ENCODE measurements at places on chromosomes 3 and 15. TPM values are rescaled to one million over a fixed set of nuclear protein-coding genes. Genes with fewer than 3 reads are reported as not detected.
A peak's percentile ranks its signal among the peaks of the same experiment; 100 is the strongest.

ZNF717 gene
- total RNA-seq = 6.7 TPM

NKIRAS1 gene
- total RNA-seq = 3.9 TPM

SPATA12 gene
- not detected for total RNA-seq

SEMA7A gene
- total RNA-seq = 3.1 TPM

TAGLN3 gene
- total RNA-seq = not detected

EEF1AKMT4 gene
- total RNA-seq = 0.37 TPM

CASR gene
- not detected for total RNA-seq

HES1 gene
- 1.1 TPM for total RNA-seq

CFAP100 gene
- total RNA-seq = not detected

FBXW12 gene
- not detected for total RNA-seq

ADGRG7 gene
- not detected for total RNA-seq

C3orf70 gene
- not detected for total RNA-seq

GOLGA8Q gene
- total RNA-seq = 2.1 TPM

NCBP2 gene
- 48.4 TPM for total RNA-seq

- no peak for DNase-seq
Observed at GRCh38 chr3:186217820-186218164, 108.9 kb upstream of the ETV5 start.

GRCh38 chr3:56790016-56790821 is 11.5 kb downstream of the ARHGEF3 start:
- no peak for DNase-seq

- no peak for DNase-seq
Observed at GRCh38 chr3:186361246-186361761, 730 bp downstream of the DGKG start.

DNA sequence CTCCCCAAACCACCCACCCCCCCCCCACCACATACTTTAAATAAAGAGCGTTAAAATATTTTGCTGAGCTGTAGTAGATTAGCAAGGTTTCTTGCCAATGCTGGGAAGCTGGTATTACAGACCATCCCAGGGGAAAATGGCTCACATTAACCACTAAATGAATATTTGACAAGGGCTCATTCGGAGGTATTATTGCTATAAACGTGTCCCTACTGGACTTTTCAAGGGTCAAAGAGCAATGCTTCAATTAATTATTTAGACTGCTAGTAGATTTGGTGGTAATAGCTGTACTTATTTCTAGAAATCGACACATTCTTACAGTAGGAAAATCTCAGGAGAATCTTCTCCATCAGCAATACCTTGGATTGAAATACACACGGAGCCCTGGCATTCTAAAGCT is 5.2 kb downstream of the SOX2 start:
- no peak for DNase-seq

GRCh38 chr3:190456770-190457169 is 7.1 kb upstream of the TMEM207 start:
- DNase-seq = no peak

GRCh38 chr3:74091204-74091603 is 466.5 kb upstream of the PDZRN3 start:
- no peak for DNase-seq

GRCh38 chr3:14235912-14236295 is 57.3 kb downstream of the LSM3 start:
- no peak for DNase-seq

- no peak for DNase-seq
Observed at GRCh38 chr3:59069838-59070237, 20.0 kb upstream of the CFAP20DC start.

GRCh38 chr15:68315495-68316031 is 38.0 kb downstream of the FEM1B start:
- no peak for DNase-seq

GRCh38 chr15:80742081-80742480 is 37.1 kb upstream of the CEMIP start:
- no peak for DNase-seq

GRCh38 chr3:42764561-42765295 is 8.3 kb downstream of the CCDC13 start:
- no peak for DNase-seq

GRCh38 chr15:67042551-67043142 is 22.8 kb upstream of the SMAD3 start:
- no peak for DNase-seq

- no peak for DNase-seq
Observed at GRCh38 chr3:160992712-160993111, 112.4 kb downstream of the B3GALNT1 start.

DNA sequence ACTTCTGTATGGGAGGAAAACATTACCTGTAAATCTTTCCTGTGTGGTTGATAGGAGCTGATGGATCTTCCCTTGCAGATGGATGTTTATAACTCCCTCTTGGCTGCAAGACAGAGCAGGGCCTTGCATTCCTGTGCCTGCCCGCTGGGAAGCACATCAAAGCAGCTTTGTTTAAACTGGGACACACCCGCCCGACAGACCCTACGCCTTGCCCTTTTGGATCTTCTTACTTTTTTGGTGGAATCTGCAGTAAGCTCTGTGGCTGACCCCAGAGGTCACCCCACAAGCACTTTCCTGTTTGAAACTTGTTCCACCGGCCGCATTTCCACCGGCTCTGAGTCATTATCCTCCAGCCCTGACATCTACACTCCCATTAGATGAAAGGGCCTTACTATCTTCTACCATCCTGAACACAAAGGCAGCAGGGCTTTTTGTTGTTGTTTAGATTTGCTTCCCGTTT is 244.1 kb upstream of the STT3B start:
- DNase-seq = no peak

DNA sequence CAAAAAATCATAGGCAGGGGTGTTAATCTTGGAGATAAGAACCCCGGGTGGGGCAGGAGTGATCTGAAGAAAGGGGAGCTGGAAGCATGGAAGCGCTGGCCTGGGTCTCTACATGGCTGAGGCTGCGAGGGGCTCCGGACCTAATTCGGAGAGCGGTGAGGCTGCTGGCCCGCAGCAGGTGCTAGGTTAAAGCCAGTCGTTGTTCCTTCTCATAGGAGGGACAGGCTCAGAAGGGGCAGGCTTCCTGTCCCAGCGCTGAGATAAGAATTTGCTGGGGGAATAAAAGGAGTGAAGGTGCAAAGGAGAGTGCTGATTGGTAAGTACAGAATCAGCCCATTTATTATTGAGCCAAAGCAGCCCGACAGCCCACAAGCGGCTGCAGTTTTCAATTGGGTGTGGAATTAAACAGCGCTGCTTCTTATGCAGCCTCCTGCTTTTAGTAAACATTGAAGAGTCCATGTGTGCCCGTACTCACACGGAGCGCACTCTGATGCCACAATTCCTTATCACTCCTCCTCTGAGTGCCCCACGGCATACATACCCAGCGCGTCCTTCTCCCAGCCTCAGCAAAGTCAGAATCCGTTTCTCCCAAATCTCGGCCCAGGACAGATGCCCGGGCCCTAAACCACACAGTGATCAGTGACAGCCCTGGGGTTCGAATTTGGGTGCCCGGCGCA is 17.1 kb downstream of the CHST13 start:
- no peak for DNase-seq

DNA sequence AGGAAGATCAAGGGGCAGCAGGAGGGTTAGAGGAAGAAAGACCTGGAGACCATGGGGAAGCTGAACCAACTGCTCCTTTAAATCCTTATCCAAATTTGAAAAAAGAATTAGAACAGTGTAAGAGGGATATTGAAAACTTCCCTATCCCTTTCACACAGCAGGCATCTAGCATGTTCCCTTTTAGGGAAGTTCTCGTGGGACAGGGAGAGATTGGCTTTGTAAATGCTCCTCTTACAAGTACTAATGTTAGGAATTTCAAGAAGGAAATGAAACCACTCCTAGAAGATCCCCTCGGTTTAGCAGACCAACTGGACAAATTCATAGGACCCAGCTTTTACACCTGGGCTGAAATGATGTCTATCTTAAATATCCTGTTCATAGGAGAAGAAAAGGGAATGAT is 41.5 kb downstream of the PPCDC start:
- no peak for DNase-seq

DNA sequence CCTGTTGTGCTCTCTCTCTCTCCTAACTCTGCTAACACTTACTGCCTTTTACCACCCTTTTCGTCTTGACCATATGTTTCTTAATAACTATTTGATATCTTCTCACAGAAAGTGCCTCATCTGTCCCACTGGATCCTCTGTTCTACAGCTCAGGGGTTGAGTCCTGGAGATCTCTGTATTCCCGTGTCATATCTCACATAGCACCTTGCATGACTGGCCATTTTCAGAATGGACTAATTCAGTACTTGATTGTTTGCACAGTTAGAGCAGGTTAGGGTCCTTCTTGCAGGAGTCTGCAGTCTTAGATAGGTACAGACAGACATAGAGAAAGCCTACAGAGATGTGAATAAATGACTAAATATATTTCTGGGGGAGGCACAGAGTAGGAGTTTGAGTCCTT is 20.9 kb downstream of the HACD3 start:
- no peak for DNase-seq

GRCh38 chr15:69064649-69065048 is 50.2 kb downstream of the NOX5 start:
- no peak for DNase-seq

DNA sequence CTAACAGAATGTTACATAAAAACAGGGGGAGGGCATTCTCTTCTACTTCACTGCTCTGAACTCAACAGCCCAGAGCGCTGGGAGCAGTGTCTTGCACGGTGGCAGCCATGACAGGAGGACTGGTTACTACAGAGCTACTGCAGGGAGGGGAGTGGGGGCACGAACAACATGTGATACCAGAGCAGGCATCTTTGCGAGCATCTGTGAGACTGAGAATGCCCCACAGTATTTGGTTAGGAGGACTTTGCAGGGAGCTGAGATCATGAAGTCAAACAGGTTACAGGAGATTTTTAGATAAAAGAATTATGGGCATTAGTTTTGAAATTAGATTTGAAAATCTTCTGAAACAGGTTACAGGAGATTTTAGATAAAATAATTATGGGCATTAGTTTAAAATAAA is 58.8 kb upstream of the GOLGA8B start:
- no peak for DNase-seq

GRCh38 chr3:193714523-193715137 is 121.6 kb downstream of the OPA1 start:
- no peak for DNase-seq

DNA sequence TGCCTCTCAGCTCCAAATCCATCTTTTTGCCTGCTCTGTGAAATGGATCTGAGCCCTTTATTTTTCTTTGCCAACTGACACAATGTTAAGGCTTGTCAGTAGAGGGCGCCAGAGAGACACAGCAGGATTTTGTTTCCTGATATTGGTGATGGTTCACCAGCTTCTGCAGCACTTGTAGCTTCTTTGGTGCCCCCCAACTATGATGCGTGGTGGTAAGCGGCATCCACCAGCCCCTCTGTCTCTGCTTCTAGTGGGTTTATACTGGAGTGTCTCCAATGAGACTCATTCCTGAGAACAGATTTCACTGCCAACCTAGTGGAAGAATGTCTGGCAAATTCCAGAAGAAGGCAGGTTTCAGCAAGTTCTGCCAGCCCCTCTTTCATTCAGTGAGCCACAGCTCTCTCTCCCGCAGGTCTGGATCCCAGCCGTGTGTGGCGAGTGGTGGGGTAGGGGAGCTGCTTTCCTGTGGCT is 471.9 kb upstream of the FRG2C start:
- DNase-seq = peak; percentile 0

- no peak for DNase-seq
Observed at GRCh38 chr3:43960448-43960840, 269.7 kb downstream of the ABHD5 start.

- DNase-seq = no peak
Observed at GRCh38 chr3:138898301-138898700, 48.6 kb downstream of the FOXL2 start.

DNA sequence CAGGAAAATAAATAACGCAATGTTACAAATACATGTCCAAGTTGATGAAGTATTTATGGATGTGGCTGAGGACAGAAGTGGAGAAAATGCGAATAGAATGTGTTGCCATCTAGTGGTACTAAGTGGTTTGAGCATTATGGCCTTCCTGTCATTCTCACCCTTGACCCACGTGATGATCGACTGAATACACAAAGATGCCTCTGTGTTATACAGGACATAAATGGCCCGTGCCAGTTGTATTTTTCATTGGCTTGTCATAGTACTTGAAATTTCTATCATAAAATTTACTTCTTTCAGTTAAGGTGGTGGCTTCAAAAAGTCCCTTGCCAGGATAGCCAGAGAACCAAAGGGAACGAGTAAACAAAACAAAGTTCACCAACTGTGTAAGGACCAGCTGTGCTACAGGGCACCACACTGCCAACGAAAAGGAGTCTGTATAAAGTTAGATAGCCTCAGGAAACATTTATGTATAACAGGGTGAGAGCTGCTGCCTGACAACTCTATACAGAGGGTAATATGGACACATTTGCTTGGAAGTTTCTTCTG is 103.7 kb downstream of the MYH15 start:
- DNase-seq = no peak

DNA sequence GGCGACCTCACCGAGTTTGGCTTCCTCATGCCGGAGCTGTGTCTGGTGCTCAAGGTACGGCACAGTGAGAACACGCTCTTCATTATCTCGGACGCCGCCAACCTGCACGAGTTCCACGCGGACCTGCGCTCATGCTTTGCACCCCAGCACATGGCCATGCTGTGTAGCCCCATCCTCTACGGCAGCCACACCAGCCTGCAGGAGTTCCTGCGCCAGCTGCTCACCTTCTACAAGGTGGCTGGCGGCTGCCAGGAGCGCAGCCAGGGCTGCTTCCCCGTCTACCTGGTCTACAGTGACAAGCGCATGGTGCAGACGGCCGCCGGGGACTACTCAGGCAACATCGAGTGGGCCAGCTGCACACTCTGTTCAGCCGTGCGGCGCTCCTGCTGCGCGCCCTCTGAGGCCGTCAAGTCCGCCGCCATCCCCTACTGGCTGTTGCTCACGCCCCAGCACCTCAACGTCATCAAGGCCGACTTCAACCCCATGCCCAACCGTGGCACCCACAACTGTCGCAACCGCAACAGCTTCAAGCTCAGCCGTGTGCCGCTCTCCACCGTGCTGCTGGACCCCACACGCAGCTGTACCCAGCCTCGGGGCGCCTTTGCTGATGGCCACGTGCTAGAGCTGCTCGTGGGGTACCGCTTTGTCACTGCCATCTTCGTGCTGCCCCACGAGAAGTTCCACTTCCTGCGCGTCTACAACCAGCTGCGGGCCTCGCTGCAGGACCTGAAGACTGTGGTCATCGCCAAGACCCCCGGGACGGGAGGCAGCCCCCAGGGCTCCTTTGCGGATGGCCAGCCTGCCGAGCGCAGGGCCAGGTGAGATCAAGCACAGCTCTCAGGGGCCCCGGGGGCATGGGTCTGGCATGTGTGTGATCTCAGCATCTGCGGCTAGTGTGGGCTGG is 7.1 kb upstream of the STAB1 start:
- no peak for DNase-seq

GRCh38 chr3:20319551-20319950 is 133.5 kb upstream of the SGO1 start:
- no peak for DNase-seq

Measured in T-cell (primary cell).